Right renal cortex interstitium (tissue), 3 donors: ENCODE measurements at places on chromosomes 6 and 20. TPM values are rescaled to one million over a fixed set of nuclear protein-coding genes. Genes with fewer than 3 reads are reported as not detected.

DNA sequence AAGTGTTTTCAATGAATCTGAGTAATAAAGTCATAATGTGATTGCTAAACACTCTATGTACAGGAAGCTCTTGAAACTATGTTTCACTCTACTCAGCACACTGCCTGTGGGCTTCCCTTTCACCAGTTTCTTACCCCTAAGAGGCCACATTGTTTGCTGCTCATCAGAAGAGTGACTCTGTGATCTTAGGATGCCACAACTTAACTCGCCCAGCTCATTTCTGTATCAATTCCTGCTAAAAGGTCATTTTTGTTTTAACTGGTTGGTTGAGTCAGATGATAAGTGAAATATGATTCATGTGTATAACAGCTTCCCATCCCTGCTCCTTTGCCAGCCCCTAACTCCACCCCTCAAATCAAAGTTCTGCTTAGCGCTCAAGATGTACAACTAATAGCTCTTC lies 9.8 kb upstream of the NDUFAF4 start:
- no peak for DNase-seq

DNA sequence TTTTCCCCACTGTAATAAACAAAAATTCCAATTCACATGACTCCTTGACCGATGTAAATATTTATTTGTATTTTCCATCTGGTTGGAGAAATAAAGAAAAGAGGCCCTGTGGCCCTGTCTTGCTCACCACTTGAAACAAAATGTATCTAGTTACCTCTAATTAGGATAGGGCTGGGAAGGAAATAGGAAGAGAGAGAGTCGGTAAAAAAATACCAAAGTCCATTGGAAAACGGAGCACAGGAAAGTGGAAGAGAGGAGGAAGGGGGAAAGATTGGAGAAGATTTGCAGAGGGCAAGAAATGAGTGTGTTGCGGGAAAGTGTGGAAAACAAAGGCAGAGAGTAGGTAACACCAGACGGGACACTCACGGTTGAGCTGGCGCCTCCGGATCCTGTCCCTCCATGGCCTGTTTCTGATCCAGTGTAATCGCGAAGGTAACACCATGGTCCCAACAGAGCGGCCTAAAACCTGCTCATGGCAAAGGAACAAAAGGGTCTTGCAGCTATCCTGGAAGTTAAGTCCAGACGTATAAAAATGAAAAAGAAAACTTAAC lies 105.8 kb upstream of the RIPOR2 start:
- DNase-seq, result no peak

The CHRNA4 gene
- polyA plus RNA-seq, result 5.0 TPM

DNA sequence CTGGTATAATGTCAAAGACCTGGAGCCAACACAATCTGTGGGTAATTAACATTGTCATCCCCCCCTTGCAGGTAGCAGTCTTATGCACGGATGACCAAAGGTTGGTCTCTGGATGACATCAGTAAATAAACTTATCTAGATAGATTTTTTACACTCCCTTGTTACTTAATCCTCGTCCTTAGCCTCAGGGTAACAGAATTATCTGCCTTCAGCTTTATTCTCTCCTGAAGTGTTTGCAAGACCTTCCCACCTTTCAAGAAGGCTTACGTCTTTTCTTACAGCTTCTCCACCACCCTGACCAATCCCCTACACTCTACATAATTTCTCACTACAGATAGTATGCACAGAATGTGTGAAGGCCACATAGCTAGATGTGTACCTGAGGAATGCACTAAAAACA lies 434.8 kb upstream of the HTR1E start:
- DNase-seq, result no peak

- DNase-seq, result no peak
These were observed 6.1 kb downstream of the MYL9 start for GRCh38 chr20:36547186-36548005.

- no peak for DNase-seq
These were observed 31.6 kb upstream of the APMAP start for GRCh38 chr20:25024171-25024570.

DNA sequence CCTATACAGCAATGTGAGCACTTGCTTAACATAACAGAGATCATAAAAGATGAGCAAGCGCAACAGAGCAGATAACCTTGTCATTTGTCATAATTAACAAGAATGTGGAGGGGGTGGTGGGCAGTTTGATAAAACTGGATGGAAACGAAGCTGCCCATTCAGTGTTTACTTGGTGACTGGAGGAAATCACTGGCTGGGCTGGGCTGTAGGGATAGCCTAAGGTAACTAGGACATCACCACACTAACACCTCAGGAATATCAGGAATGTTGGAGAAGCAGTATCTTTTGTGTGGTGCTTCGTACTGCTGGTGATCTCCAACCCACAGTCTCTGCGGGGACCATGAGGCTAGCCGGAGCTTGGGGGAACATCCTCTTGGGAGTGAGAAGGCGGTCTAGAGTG lies 218.4 kb downstream of the HIVEP2 start:
- DNase-seq, result no peak

The RRBP1 gene
- polyA plus RNA-seq, result 120 TPM

- no peak for DNase-seq
These were observed 59.4 kb upstream of the CITED2 start for GRCh38 chr6:139433631-139434419.

DNA sequence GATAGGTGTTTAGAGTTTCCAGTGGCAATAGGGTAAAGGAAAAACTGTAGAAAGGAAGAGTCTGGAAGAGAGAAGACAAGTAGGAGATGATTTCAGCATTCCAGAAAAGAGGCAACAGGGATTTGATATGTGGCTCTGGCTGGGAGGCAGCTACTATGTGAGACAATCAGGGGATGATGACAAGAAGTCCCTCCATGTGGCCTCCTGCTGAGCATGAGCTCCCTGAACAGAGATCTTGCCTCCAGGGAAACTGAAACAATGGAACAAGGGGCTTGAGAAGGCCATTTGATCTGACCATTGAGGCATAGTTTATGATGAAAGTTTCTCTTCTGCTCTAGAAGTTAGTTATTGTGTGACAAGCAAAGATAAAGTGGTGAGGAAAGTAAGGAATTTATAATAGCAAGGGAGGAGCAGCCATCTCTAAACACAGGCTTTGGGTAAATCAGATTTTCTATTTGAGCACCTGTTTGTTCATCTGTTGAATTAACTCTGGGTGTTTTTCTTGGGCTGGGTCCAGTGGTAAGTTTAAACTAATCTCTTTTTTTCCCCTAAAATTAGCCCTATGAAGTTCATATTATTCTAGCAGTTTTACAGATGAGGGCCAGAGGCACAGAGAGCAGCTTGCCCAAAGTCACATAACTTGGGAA lies 3.0 kb upstream of the GPX5 start:
- no peak for DNase-seq

The C6orf141 gene
- 0.58 TPM for polyA plus RNA-seq

DNA sequence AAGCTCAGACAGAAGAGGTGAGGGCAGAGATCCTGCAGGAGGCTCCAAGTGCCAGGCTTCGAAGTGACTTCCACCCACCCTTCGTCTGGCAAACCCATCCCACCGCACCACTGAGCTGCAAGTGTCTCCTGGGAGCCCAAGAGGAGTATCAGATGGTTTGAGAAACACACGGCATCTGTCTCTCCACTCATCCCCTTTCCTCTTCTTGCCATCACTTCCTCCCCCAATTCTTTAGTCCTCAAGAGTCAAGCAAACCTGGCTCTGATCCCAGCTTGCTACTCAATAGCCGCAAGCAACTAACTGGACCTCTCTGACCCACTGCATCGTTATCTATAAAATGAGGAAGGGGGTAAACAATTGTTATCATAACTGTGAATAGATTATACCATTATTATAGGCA lies 142.1 kb downstream of the BMP7 start:
- no peak for DNase-seq

The GJA1 gene
- polyA plus RNA-seq, result 63.3 TPM

GRCh38 chr6:130981409-130981808 lies 81.6 kb downstream of the EPB41L2 start:
- peak; percentile 79 for DNase-seq

The MBOAT1 gene
- 22.2 TPM for polyA plus RNA-seq

The ZSCAN23 gene
- 16.1 TPM for polyA plus RNA-seq

- DNase-seq, result no peak
These were observed 137.8 kb downstream of the TTLL2 start for GRCh38 chr6:167462514-167463312.

- no peak for DNase-seq
These were observed at the start of gene IYD for GRCh38 chr6:150368762-150369161. Gene IYD, plus strand, starts transcription at chr6:150369012. Its CDS starts 20 bp downstream, at chr6:150369032.

DNA sequence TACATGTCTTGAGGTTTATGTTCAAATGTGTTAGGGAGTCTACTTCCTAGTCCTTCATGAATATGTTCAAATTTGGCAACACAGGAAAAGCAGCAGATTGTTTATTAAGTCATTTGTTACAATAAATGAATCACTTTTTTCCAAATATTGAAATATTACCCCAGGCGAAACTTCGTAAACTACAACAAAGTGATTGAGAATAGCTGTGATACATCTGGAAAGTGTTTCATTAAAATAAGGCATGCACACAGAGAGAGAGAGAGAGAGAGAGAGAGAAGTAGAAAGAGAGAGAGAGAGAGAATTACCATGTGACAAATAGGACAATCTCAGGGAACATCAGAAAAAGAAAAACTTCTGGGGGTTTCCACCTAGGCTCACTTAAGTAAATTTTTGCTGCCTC lies 363.1 kb upstream of the PTCHD4 start:
- DNase-seq, result no peak

- no peak for DNase-seq
These were observed 38.3 kb upstream of the FAM184A start for GRCh38 chr6:119116712-119117281.

The SLC17A3 gene
- 1.5 TPM for polyA plus RNA-seq

- no peak for DNase-seq
These were observed 84.0 kb downstream of the HFE start for GRCh38 chr6:26170951-26171841.

The FGD2 gene
- 1.3 TPM for polyA plus RNA-seq

GRCh38 chr6:45378334-45378926 lies 696 bp upstream of the SUPT3H start:
- no peak for DNase-seq

DNA sequence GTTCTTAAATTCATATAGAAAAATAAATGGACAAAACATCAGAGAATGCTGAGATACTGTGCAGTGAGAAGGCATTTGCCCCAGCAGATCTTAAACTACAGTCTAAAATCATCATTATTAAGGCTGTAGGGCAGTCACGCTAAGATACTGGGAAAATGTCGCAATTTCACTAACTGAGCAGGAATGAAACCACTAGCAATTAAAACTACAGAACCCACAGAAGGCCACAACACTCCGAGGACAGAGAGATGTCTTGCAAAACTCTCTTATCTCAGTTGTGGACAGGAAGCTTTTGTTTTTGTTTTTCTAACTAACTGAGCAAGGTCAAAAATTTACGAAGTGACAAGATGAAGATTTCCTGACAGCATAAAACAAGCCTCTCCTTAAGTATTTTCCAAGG lies 18.2 kb downstream of the GNAS-AS1 start:
- DNase-seq, result no peak

- no peak for DNase-seq
These were observed 122.4 kb downstream of the MRPL14 start for GRCh38 chr6:44004625-44005506.

GRCh38 chr6:147283460-147283859 lies 79.2 kb downstream of the STXBP5 start:
- peak; percentile 25 for DNase-seq

GRCh38 chr6:122825163-122825562 lies 36.1 kb downstream of the SMPDL3A start:
- no peak for DNase-seq

DNA sequence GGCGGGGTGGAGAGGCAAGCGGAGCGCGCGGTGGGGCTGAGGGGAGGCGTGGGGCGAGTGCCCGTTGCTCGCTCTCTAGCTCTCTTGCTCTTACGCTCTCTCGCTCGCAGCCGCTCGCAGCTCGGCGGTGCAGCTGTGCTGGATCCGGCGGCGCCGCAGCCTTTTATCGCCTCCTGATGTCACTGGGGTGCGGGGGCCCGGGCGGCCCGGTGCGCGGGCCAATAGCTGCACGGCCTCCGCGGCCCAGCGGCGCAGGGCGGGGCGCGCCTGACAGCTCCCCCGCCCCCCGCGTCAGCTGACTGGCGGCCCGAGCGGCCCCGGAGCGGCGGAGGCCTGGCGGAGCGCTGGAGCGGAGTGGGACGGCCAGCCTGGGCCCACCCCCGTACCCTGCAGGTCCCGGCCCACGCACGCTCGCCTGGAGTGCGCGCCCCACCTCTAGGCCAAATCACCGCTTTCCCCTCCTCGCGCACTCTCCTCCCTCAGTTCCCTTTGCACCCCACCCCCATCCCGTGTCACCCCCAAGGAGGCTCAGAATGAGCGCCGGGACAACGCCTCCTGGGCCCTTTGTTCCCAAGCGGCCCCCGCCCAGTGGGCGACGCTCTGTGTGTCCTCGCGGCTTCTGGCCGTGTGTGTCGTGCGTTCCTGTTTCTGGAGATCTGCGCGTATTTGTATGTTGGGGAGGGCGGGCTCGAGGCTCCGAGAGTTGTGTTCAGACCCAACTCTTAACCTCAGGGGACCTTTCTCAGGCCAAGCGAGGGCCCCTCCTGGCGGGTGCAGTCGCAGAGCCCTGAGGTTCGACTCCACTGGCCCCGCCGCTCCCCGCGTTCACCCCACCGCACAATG lies at the start of gene MAFB:
MAFB (minus strand) TSS at position 137 of the 843 bp plus-strand sequence. CDS start 386 bp downstream, outside the sequence.
- DNase-seq, result no peak

The TGM3 gene
- 0.99 TPM for polyA plus RNA-seq

- DNase-seq, result no peak
These were observed 26.7 kb downstream of the RBCK1 start for GRCh38 chr20:434661-435419.

The TMEM170B gene
- polyA plus RNA-seq, result 8.8 TPM
